AG10803 (cell line): ENCODE measurements at places on chromosomes 4 and X.
A peak's percentile ranks its signal among the peaks of the same experiment; 100 is the strongest.

- DNase-seq: no peak
Measured at GRCh38 chr4:10734697-10735096, 50.1 kb upstream of the CLNK start.

- DNase-seq: no peak
Measured at GRCh38 chr4:1959104-1959384, 49.7 kb downstream of the NELFA start.

GRCh38 chr4:165738571-165738970 is 134.5 kb upstream of the TLL1 start:
- no peak for DNase-seq

GRCh38 chr4:39900966-39901365 is 76.7 kb downstream of the PDS5A start:
- no peak for DNase-seq

GRCh38 chr4:26964512-26964911 is 103.9 kb downstream of the STIM2 start:
- peak; percentile 4 for DNase-seq

- DNase-seq: no peak
Measured at GRCh38 chr4:42655921-42656678, 805 bp downstream of the ATP8A1 start.

GRCh38 chr4:148814030-148814429 is 371.8 kb upstream of the NR3C2 start:
- DNase-seq: no peak

DNA sequence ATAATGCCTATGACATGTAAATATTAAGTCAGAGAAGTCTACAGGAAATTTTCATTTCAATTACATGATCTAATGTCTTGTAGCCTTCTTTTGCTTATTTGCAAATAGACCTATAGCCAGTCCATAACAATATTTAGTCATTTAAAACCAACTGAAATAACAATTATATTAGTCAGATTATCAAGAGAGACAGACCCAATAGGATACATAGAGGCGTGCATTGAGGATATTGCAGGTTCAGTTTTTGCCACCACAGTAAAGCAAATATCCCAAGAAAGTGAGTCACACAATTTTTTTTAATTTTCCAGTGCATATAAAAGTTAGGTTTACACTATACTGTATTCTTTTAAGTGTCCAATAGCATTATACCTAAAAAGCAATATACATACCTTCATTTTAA is 349.7 kb upstream of the ATOH1 start:
- DNase-seq: no peak

DNA sequence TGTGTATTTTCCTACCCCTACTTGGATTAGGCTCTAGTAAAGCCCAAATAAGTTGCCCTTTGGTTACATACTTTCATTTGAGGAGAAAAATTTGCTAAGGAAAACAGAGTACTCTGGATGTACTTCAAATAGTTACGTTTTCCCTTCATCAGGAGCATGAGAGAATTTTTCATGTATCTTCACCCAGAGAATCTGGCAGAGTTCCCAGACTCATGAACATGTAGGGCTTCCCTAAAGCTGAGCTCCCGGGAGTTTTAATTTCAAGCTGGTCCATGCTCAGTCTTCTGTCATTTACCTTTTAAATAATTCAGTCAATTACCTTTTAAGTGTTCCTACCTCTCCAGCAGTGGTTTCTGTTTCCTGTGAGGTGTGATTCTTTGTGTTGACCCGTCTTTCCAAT is 367.5 kb upstream of the GRID2 start:
- no peak for DNase-seq

- DNase-seq: peak; percentile 35
Measured at GRCh38 chrX:132474544-132475248, 14.1 kb downstream of the MBNL3 start.

GRCh38 chr4:109989618-109990017 is 76.9 kb downstream of the EGF start:
- no peak for DNase-seq

- peak; percentile 25 for DNase-seq
Measured at GRCh38 chr4:7933651-7934510, 5.8 kb downstream of the AFAP1 start.

- DNase-seq: no peak
Measured at GRCh38 chrX:112867570-112867969, 26.9 kb upstream of the AMOT start.

DNA sequence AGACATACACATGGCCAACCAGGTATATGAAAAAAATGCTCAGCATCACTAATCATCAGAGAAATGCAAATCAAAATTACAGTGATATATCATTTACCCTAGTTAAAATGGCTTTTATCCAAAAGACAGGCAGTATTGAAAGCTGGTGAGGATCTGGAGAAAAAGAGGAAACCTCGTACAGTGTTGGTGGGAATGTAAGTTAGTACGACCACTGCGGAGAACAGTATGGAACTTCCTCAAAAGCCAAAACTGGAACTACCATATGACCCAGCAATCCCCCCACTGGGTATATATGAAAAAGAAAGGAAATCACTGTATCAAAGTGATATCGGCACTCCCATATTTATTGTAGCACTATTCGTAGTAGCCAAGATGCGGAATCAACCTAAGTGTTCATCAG is 23.4 kb downstream of the ABHD18 start:
- DNase-seq: no peak

- DNase-seq: no peak
Measured at GRCh38 chr4:184891816-184892397, 66.1 kb upstream of the ACSL1 start.

- no peak for DNase-seq
Measured at GRCh38 chrX:131302701-131303100, 13.6 kb upstream of the IGSF1 start.

DNA sequence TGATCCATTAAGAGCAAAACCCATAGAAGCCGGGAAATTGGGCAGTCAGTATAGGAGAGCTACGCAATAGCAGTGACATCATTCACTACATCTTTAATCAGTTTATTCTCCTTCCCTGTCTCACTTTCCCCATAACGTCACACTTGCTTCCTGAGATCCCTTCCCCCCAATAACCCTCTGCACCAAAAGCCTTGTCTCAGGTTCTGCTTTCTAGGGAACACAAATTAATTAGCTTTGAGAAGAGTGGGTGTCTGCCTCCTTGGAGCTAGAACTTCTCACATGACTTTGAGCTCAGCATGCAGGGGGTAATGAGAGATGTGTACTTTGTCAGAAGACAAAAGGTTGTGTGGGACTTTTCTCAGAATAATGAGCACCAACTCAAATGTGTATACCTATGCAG is 128.3 kb upstream of the MAOA start:
- DNase-seq: no peak

DNA sequence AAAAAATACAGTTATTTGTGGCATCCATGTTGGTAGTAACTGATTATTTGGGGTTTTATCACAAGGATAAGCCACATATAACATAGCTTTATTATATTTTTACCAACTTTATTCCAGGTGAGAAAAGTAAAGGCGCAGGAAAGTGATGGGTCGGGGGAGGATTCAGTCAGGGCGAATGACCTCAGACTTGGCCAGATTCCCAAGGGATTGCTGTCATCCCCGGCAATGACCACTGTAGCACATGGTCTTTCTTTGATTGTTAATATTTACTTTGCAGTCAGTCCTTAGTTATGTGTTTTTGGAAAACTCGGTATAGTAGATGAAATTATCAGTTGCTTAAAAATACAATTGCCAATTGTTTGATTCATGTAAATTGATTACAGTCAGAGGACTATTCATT is 17.6 kb downstream of the GRIA3 start:
- no peak for DNase-seq

- DNase-seq: no peak
Measured at GRCh38 chr4:162499478-162499877, 335.7 kb upstream of the FSTL5 start.

GRCh38 chrX:71475785-71476540 is 56.9 kb upstream of the OGT start:
- DNase-seq: peak; percentile 12

- no peak for DNase-seq
Measured at GRCh38 chrX:40100537-40101429, 3.0 kb upstream of the BCOR start.

DNA sequence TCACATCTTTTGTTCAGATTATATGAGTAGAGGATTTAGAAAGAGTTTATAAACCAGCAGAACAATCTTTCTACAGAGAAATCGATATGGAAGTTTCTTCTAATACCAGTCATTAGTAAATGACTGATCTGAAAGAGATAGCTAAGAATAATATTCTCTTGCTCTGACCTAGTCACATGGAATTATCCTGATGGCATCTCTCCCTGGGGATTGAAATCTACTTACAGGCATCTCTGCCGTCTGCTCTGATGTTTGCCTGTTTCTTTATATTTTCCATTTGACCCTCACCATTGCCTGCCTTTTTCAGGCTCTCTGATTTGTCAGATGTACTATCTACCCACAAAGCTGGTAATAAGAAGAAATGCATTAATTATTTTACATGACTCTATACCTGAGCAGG is 1157.3 kb downstream of the PCDH7 start:
- DNase-seq: no peak

DNA sequence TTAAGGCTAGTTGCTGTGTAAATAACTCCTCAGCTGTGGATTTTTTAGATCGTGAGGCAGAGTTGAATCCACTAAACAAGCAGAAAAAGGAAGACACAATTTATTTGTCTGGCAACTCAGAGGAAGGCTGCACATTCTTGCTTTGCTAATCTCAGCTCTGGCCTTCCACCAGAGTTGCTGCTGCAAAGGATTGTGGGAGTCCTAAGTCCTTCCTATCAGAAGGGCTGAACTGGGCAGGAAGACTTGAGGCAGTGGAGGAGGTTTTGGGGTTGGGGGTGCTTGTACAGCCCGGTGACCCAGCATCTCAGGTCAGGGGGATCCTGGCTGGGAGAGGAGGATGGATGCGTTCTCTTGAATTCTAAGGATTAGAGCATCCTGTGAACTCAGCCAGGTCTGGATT is 11.0 kb upstream of the VSIG1 start:
- DNase-seq: peak; percentile 3

GRCh38 chr4:114209584-114209983 is 230.1 kb upstream of the ARSJ start:
- peak; percentile 8 for DNase-seq

- no peak for DNase-seq
Measured at GRCh38 chr4:41957634-41958033, 22.4 kb downstream of the TMEM33 start.

DNA sequence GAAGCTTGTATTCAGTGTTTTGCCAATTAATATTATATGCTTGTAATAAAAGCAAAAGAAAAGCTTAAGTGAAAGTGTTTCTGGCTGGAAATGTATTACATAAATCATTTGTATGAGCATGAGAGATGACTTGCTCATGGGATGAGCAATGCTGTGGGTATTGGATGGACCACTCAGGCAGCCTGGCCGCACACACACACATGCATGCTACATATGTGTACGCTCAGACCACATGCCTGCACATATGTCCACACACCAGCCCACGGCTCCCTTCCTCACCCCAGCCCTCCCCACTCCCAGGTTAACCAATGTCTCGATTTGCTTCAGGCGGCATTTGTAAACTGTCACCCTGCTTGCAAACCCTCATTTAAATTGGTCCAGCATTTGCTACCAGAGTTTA is 55.9 kb downstream of the CPLX1 start:
- peak; percentile 23 for DNase-seq

DNA sequence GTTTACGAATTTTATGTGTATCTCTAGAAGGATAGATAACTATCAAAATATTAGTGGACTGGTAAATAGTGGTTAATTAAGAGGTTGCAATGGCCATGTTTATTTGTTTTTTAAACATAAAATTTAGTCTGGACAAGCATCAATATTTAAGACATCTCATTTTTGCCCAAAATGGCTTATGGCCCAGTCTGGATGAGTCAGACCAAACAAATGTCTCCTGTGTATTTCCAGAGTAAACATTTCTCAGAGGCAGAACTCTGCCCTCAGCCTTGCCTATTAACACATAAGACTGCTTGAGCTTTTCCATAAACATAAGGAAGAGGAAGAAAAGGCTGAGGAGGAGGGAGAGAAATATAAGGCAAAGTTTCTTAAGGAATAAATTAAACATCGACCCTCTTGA is 277.1 kb upstream of the DIAPH2 start:
- peak; percentile 69 for DNase-seq

- DNase-seq: no peak
Measured at GRCh38 chr4:42915484-42915883, 23.0 kb downstream of the GRXCR1 start.

DNA sequence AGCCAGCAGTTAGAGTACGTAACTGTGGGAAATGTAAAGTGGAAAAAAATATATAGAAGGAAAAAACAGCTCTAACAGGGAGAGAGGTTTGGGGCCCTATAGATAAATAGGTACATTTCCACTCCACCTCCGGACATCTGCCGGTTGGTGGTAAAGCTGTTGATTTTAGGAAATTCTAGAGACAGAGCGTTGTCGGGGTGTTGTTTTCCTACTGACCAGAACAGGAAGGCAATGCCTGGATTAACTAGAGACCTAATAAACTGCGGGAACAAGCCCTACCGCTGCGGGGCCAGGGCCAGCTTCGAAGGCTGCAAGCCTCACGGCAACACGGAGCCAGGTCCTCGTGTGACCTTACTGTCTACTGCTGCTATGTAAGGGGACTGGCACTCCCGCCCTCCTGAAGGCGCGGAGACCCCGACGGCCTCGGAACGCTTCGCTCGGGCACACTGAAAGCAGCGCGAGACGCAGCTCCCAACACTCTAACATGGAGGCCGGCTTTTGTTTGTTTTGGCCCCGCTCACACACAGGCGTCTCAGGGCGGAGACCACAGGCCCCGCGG is 702 bp upstream of the CDKN2AIP start:
- DNase-seq: peak; percentile 61

DNA sequence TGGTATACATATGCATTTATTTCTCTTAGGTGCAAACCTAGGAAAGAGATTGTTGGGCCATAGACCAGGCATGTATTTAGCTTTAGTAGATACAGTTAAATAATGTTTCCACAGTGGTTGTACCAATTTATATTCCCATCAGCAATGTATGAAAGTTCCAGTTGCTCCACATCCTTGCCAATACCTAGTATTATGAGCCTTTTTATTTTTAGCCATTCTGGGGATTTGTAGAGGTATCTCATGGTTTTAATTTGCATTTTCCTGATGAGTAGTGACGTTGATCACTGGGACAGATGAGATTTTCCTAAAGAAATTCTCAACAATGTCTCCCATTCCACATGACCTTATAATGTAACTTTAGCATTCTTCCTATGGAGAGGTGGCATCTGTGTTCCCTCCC is 56.9 kb downstream of the SUPT20HL2 start:
- DNase-seq: no peak

DNA sequence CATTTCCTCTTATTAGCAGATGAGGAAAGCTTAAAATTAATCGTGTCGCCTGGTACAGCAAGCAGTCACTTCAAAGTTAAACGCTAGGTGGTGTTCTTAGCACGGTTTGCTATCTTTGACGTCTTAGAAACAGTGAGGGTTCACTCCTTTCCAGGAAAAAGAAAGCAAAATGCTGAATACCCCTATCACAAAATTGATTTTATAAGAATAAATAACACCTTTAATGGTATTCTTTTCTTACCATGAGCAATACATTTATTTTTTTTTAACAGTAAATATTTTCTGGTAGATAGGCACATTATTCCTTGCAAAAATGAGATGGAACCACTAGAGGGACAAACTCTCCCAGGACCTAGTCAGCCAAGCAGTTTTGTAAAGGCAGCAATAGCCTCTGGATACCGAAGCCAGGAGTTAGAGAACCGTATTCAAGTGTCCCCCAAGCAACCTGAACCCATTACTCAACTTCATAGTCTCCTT is 153.9 kb downstream of the KDR start:
- peak; percentile 45 for DNase-seq
